Natural killer cell (primary cell): ENCODE measurements at places on chromosomes 16 and 17. TPM values are rescaled to one million over a fixed set of nuclear protein-coding genes. Genes with fewer than 3 reads are reported as not detected.

- DNase-seq: peak; percentile 64
Observed at GRCh38 chr16:785563-786535, 2.3 kb downstream of the RPUSD1 start.

STAC2 gene
- not detected for total RNA-seq

DNA sequence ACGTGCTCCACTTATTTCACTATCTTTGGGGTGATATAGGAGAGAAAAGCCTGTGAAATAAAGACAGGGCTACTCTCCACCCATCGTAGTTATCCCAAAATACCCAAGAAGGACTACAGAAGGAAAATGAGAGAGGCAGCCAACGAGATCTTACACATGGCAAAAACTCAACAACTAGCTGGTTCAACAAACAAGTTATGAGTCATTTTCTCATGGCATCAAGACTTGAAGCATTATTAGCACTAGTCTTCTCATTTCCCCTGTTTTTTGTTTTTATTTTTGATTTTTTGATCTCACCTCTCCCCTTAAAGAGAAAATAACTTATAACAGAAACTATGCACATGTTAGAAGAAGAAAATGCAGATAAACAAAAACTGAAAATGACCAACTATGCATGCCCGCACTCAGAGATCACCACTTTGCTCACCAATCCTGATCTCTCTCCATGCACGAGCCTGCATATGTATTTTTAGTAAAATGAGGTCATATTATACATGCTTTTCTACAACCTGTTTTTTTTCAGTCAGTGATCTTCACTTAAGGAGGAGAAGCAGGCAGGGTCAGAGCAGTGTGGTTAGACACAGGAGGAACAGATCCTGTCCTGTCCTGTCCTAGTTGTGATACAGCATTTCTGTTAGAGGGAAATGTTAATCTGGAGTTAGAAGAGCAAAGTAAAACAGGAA lies 22.8 kb downstream of the FAM117A start:
- no peak for DNase-seq

CA7 gene
- total RNA-seq: not detected

- peak; percentile 82 for DNase-seq
Observed at GRCh38 chr16:89093602-89094251, at the start of gene ACSF3. Gene ACSF3 (plus strand): TSS chr16:89093852. CDS start chr16:89100682, 6,830 bp downstream.

C1QTNF1 gene
- 0.28 TPM for total RNA-seq

- DNase-seq: no peak
Observed at GRCh38 chr16:10824111-10824893, 5.7 kb upstream of the TVP23A start.

TEDC2 gene
- 0.47 TPM for total RNA-seq

DNA sequence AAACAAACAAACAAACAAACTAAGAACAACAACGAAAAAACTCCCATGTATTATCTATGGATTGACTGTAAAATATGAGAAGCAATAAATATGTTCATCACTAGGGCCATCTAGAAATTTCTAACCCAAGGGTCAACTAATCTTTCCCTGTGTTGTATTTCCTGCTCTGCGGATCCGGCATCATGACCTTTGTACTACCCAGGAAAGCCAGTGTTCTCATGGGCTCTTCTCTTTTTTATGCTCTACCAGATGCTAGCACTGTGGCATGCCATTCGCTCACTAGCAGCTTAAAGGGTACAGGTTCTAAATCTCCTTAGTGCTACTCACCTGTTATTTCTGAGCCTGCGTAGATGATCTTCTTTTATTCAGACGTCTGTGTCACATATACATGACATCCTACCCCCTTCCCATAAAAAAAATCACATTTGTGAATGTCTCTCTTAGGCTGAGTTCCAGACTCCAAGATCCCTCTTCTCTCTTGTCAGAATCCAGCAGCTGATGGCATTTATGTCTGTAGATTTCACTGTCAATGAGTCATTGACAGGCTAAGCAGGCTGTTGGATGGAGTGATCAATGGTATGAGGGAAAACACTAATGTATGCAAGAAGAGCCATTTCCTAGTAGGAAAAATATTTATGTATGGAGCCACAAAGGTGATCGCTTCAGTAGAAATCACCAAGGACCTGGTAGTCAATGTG lies 100.0 kb downstream of the WWOX start:
- DNase-seq: no peak

GRCh38 chr16:27251541-27252205 lies 16.9 kb downstream of the NSMCE1 start:
- no peak for DNase-seq

- DNase-seq: no peak
Observed at GRCh38 chr17:57666946-57667345, 78.2 kb downstream of the CCDC182 start.

DNA sequence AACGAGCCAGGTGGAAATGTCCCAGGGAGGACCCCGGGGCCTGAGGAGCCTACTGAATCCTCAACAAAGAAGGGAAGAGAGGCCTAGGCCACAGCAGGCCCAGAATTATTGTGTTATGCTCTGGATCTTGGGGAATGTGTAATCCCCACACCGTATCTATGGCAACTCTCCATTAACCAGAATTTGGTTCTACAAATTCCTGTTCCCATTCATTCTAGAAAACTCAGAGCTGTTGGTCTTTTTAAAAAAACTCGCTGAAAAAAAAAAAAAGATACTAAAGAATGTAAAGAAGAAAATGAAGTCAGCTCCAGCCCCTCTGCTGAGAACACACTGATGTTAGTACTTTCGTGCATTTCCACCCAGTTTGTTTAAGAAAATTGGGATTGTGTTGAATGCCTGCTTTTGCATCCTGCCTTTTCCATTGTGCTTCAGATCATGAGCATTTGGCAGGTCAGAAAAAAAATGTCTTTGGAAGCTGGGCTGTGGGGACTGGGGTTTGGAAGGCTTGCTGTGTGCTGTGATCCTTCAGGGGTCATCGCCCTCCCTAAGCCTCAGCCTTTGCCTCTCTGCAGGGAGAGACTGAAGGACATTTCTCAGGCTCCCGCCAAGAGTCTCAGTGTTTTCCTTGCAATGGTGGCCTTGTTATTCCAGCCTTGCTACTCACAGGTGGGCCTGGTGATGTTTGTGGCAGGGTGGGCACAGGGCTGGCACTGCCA lies 69.5 kb downstream of the SREBF1 start:
- no peak for DNase-seq

DNA sequence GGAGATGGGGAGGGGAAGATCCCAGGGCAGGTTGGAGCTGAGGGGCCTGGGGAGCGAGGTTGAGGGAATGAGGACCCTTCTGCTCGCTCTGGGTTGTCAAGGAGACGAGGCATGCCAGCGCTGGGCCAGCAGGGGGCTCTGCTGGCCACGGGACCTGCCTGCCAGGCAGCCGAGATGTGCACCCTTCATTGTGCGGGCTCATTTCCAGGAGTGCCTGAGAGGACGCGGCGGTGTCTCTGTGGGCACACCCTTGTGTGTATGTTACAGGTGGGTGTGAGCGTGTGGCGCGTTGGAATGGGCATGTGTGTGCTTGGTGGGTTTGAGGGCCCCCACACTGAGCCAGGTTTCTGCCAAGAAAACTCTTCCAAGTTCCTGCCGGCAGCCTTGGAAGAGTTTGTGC lies 15.9 kb downstream of the ARHGAP23 start:
- peak; percentile 73 for DNase-seq

FOXJ1 gene
- total RNA-seq: 0.36 TPM

CDH3 gene
- not detected for total RNA-seq

GRCh38 chr16:17173281-17173680 lies 297.5 kb downstream of the XYLT1 start:
- DNase-seq: peak; percentile 17

FBXL19 gene
- 10.1 TPM for total RNA-seq

DNA sequence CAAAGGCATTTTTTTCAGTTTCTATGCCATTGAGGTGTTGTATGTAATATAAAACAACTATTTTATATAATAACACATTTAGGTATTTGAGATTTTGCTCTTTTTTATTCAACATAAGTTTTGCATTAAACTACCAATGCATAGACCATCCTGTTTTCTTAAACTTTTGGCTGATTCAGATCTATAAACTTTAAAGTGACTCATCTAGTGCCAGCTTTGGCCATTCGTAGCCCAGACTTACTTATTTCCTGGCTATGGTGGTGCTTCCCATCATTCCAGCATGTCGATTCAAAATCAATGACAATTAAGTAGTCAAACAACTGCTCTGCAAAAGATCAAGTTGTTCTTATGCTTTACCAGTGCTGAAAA lies 3.1 kb downstream of the ERI2 start:
- DNase-seq: no peak

- peak; percentile 52 for DNase-seq
Observed at GRCh38 chr17:48543854-48544348, 1.0 kb downstream of the HOXB2 start.

GRCh38 chr17:81164371-81165245 lies 699 bp upstream of the PVALEF start:
- DNase-seq: no peak

SLC16A5 gene
- total RNA-seq: 6.3 TPM

DNA sequence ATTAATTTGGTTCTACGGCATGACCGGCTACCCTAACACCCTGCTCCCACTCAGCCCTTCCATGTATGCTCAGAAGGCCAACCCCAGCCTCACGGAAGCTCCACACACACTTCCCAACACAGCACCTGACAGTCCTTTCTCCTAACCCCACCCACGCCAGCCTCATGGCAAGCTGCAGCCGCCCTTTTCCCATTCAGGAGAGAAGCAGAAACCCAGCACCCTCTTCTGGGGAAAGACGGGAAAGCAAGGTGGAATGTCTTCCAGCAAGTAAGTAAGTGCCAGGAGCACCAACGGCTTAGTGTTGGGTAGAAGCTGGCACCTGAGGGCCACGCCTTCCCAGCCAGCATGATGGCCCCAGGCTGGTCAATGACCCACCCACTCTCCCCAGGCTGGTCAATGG lies 32.1 kb downstream of the ABR start:
- DNase-seq: no peak

DNA sequence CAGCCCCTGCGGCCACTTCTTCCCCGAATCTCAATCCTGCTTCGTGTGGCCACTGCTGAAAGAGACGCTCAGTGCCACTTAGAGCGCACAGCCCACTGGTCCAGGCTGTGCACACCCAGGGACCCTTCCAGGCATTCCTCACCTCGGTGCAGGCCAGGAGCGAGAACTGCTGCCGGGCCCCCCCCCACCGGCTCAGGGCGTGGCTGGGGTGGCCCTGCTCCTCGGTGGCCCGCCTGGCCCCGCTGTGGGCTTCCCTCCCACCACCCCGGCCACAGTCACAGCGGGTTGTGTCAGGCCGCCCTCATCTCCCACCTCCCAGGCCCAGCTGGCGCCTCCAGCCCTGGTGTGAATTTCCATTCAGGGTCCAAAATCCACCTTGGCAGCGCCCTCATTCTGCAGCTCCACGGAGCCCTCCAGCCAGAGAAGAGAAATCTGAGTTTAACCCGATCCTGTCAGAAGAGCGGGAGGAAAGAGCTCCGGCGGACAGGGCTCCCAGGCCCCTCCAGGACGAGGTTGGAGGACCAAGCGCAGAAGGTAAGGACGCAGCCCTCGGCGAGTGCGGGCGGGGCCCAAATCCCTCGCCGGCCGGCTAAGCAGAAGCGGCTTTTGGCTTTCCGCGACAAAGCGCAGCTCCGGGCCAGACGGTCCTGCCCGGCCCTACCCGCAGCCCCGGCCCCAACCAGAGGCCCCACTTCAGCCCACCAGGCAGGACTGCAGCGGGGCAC lies 12.0 kb downstream of the TBC1D16 start:
- no peak for DNase-seq

PRR29 gene
- 1.6 TPM for total RNA-seq

DNA sequence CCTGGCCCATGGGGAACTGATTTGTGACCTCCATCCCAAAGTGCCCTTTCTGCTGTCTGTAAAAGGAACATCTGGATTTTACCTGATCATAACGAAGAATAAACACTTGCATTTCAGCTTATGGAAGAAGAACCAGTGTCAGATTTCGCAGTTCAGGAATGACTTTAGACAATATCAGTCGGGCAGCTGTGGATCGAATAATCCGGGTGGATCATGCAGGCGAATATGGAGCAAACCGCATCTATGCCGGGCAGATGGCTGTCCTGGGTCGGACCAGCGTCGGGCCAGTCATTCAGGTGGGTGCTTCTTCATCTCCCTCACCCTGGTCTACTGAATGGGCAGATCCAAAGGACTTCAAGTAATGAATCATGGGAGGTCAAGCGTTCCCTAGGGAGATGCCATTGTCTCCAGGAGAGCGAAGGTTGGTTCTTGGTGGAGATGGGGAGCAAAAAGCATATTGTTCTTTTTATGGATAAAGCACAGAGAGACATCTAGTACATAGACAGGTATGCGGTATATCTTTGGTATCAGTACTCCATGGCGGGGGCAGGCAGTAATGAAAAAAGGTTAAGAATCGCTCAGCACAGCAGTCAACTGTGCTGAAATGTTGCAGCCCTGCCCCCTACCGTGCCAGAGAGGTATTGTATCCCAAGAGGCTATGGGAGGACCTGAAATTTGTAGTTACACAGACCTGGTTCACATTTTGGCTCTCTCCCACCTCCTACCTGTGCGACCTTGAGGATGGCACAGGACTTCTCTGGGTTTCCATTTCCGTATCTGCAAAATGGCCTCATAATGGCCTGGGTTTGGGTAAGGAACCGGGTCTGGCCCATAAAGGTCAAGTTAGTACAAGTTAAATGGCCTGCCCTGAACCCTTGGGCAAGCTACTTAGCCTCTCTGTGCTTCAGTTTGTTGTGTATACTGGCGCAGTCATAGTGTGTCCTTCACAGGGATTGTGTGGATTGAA lies 4.7 kb downstream of the COQ7 start:
- DNase-seq: peak; percentile 70

- DNase-seq: peak; percentile 58
Observed at GRCh38 chr17:1736348-1737281, 6.1 kb upstream of the SERPINF2 start.

TM4SF5 gene
- not detected for total RNA-seq

- DNase-seq: no peak
Observed at GRCh38 chr16:15487336-15488284, 53.2 kb downstream of the BMERB1 start.
